Activated T-helper 1 cell treated with Interleukin-2 at 50 U/mL for 16 hours (primary cell): ENCODE measurements at places on chromosomes 5 and 9.

DNA sequence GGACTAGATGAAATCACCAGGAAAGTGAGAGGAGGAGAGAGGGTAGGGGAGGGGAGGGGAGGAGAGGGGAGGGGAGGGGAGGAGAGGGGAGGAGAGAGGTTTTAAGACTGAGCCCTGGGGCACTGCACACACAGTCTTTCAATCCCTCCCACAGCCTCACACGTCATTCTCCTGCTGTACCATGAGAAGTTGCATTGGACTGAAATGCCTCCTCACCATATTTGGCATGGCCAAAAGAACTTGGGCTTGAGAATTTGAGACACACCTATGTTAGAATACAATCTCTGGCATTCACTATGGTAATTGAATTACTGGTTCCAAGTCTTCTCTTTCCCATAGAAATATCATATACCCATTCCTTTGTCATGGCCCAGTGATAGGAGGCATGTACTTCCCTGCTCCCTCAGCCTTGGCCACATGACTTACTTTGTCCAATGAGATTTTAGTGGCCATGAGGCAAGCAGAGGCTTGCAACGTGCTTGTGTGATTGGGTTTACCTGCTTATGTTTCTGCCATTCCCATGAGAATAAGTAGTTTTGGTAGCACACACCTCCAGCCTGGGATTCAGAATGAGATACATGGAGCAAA lies 133.3 kb upstream of the SMARCA2 start:
- no peak for DNase-seq

GRCh38 chr5:57436586-57436985 lies 46.0 kb downstream of the ACTBL2 start:
- no peak for DNase-seq

GRCh38 chr9:109253637-109254284 lies 67.1 kb downstream of the EPB41L4B start:
- no peak for DNase-seq

DNA sequence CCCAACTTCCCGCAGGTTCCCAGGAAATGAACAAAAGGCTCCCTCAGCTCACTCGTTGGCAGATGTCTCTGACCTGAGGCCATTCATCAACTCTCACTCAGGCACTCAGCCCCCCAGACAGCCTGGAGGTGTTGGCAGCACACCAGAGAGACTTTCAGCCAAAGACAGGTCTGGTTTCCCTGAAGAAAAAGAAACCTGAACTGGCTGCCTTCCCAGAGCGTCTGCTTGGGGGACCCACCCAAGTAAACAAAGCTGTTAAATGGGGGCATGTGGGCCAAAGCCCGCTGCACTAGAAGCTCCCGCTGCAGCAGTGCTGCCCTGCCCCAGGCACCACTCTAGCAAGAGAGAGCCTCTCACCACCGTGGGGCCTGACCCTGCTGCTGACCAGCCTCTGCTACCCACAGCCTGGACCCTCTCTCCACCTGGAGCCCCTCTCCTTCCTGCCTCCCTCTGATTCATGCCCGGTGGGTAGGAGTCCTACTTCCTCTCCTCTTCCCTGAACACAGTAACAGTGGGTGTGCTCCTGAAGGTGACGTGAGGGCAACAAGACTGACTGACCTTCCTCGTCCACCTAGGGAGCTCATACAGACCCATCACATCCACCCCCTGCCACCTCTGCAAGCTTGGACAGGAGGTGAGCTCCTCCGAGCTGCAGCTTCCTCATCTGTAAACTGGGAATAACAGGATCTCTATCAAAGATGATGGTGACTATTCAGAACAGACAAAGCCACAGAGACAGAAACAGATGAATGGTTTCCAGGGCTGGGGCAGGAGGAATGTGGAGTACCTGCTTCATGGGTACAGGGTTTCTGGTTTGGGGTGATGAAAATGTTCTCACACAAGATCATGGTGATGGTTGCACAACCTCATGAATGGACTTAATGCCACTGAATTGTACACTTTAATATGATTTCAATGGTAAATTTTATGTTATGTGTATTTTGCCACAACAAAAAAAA lies 31.0 kb upstream of the GABRP start:
- no peak for DNase-seq

DNA sequence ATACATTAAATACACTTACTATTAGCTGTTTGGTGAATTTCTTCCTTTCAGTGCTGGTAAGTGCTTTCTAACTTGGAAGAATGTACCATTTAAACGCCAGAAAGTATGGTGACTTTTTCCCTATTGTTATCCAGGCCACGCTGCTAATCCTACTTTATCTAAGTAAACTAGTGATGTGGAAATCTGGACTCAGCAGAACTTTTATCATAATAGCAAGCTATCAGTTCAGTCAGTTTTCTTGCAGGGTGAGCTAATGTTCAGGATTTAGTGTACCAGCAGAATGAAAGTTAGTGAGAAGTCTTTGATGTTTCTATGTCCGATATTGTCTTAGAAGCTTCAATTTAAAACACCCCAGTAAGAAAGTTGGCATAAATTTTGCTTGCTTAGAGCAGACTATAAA lies 72.2 kb downstream of the HSD17B4 start:
- DNase-seq = no peak

DNA sequence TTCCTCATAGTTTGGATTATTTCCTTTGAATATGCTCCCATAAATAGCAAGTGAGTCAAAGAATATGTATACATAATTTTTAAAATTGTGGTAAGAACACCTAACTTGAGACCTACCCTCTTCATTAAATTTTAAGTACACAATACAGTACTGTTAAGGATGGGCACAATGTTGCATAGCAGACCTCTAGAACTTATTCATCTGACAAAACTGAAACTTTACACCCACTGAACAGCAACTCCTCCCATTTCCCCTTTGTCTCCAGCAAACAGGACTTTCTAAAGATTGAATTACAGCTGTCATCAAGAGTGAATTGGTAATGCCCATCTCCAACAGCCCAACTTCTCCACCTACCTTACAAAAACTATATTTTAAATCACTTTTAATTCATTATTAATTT lies 388.9 kb downstream of the HTR1A start:
- no peak for DNase-seq

GRCh38 chr5:160287378-160288051 lies 24.8 kb downstream of the CCNJL start:
- no peak for DNase-seq
